Activated CD4-positive, alpha-beta T cell treated with anti-CD3 and anti-CD28 coated beads for 36 hours (primary cell): ENCODE measurements at places on chromosomes 7 and 10. TPM values are rescaled to one million over a fixed set of nuclear protein-coding genes. Genes with fewer than 3 reads are reported as not detected.

Gene SPDYE1
- total RNA-seq = not detected

Gene RABGEF1
- 19.3 TPM for total RNA-seq

Gene STEAP1
- 0.69 TPM for total RNA-seq

Gene NT5C3A
- total RNA-seq = 40.9 TPM

Gene ELFN1
- 0.09 TPM for total RNA-seq

Gene GJC3
- total RNA-seq = 0.73 TPM

Gene MSS51
- 2.4 TPM for total RNA-seq

Gene FAM25A
- total RNA-seq = not detected

Gene SPDYE16
- total RNA-seq = not detected

Gene ARMH3
- total RNA-seq = 16.0 TPM

Gene CYP2C8
- total RNA-seq = 0.14 TPM
